ENCODE measurements at places on chromosomes 2 and 18. TPM values are rescaled to one million over a fixed set of nuclear protein-coding genes. Genes with fewer than 3 reads are reported as not detected.

Gene TYMS
- total RNA-seq, result 3.8 TPM

- no peaks in the 10 kb centered on the region for H3K27me3 ChIP-seq
- DNase-seq, result no peak
- H3K4me3 ChIP-seq, result no peak overlapping the region
- no peaks in the 10 kb centered on the region for H3K4me1 ChIP-seq
- peaks cover 85% of the 10 kb centered on the region for H3K36me3 ChIP-seq
- no peak overlapping the region for H3K27ac ChIP-seq
These were observed 14.1 kb upstream of the LCT start for GRCh38 chr2:135850892-135851668.

DNA sequence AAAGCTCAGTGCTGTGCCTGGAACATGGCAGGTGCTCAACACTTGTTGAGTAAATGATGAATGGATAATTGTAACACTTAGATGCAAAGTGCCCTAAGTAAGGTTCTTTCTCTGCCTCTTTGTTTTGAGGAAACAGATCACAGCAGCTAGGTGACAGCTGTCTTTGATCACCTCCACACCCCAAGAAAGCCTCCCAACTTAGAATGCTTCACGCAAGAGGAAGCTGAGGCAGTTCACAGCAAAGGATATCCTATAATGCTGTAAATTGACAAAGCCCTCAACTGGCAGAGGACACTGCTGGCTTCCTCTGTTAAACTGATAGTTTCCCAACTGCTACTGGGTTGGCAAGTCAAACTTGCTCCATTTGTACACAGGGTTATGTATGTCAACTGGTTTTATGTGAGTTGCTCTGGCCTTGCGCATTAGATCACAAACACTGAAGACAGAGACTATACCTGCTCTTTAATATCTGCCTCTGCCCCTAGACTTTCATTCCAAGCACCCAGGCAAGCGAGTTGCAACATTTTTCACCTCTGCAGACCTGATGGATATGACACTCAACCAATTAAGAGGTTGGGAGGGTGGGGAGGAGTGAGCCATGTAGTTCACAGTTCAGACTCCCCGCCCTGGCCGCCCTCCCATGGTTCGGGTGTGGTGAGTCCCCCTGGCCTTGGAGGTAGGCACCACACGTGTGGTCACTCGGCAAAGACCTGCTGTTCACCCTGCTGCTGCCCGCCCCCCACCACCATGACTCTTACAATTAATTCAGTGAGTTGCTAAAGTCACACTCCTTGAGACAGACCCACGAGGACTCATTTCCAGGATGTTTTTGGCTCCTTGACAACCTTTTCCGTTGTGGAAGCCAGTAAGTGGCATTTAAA lies 4.8 kb upstream of the MALL start:
- H3K36me3 ChIP-seq, result peaks cover 9% of the 10 kb centered on the region
- peaks cover 16% of the 10 kb centered on the region for H3K4me1 ChIP-seq
- peak; percentile 82 for DNase-seq
- no peak overlapping the region for H3K27ac ChIP-seq

DNA sequence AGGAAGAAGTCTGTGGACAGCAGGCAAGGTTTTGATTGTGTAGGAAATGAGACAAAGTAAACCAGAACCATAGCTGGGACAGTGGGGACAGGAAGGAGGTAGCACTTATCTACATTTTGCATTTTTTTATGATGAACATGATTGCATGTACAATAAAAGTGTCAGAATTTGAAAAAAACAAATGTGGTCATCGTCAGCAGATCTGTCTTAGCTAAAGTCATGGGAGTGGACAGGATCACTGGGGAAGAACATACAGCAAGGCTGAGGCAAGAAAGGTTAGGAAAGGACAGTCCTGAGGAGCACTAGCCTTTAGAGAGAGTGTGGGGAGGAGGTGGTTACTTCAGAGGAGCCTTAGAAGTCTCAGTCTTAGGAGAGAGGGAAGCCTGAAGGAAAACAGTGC lies 35.1 kb upstream of the SLC14A2 start:
- no peak overlapping the region for H3K4me3 ChIP-seq
- H3K27me3 ChIP-seq, result no peaks in the 10 kb centered on the region
- H3K4me1 ChIP-seq, result no peaks in the 10 kb centered on the region
- no peak for DNase-seq
- H3K36me3 ChIP-seq, result no peaks in the 10 kb centered on the region

- no peaks in the 10 kb centered on the region for H3K27me3 ChIP-seq
- H3K27ac ChIP-seq, result no peak overlapping the region
- no peak for DNase-seq
- H3K36me3 ChIP-seq, result no peaks in the 10 kb centered on the region
- no peak overlapping the region for H3K4me3 ChIP-seq
These were observed 248.7 kb downstream of the ZNF385B start for GRCh38 chr2:179612591-179613298.

GRCh38 chr2:219434468-219434717 lies 250 bp upstream of the SPEG start:
- no peak for DNase-seq
- peaks cover 23% of the 10 kb centered on the region for H3K4me1 ChIP-seq
- H3K27ac ChIP-seq, result peak overlapping the region; percentile 99
- H3K4me3 ChIP-seq, result peak overlapping the region; percentile 55
- H3K27me3 ChIP-seq, result no peaks in the 10 kb centered on the region

Gene CD28
- total RNA-seq, result 2.2 TPM

GRCh38 chr18:22285361-22286140 lies 116.2 kb downstream of the GATA6 start:
- no peaks in the 10 kb centered on the region for H3K36me3 ChIP-seq
- no peaks in the 10 kb centered on the region for H3K27me3 ChIP-seq
- no peak overlapping the region for H3K27ac ChIP-seq
- H3K4me3 ChIP-seq, result no peak overlapping the region
- no peaks in the 10 kb centered on the region for H3K4me1 ChIP-seq
- no peak for DNase-seq

DNA sequence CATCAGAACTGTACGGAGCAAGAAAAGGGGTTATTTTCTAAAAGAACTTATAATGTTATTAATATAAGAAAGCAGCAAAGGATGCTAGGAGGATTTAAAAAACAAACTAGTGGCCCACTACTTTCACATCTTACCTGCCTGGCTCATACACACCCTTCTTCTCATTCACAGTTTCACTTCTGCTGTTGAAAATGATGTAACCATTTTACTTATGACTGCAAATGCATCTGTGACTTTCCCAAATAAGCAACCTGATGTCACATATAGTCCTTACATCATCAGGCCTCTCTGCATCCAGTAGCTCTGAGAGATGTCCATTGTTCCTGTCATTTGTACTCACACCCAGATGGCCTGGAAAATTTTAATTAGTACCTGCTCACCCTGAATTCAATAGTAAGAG lies 101.8 kb upstream of the MYO3B start:
- H3K27me3 ChIP-seq, result no peaks in the 10 kb centered on the region
- peaks cover 23% of the 10 kb centered on the region for H3K4me1 ChIP-seq
- DNase-seq, result no peak
- no peak overlapping the region for H3K27ac ChIP-seq
- no peak overlapping the region for H3K4me3 ChIP-seq
- H3K36me3 ChIP-seq, result peaks cover 15% of the 10 kb centered on the region

Measured in esophagus muscularis mucosa (tissue), 4 donors.